Posterior vena cava (tissue), 2 donors: ENCODE measurements at places on chromosomes 3 and 15. TPM values are rescaled to one million over a fixed set of nuclear protein-coding genes. Genes with fewer than 3 reads are reported as not detected.

Gene NUSAP1
- total RNA-seq = 1.3 TPM

Gene ACVR2B
- total RNA-seq = 2.8 TPM

Gene FGF12
- total RNA-seq = 1.4 TPM

Gene MYRIP
- total RNA-seq = 6.7 TPM

Gene GPR171
- total RNA-seq = 0.83 TPM

Gene FOXB1
- not detected for total RNA-seq

Gene ACOX2
- 11.9 TPM for total RNA-seq

Gene ATP8B4
- 13.8 TPM for total RNA-seq

Gene CYP19A1
- 1.8 TPM for total RNA-seq

Gene TRNT1
- total RNA-seq = 23.2 TPM

Gene SLC28A1
- not detected for total RNA-seq

Gene NEK11
- total RNA-seq = 5.7 TPM

Gene HRH1
- 11.4 TPM for total RNA-seq

Gene CLSTN2
- total RNA-seq = 28.0 TPM

Gene KCNMB3
- 2.7 TPM for total RNA-seq

Gene SETMAR
- 25.8 TPM for total RNA-seq

Gene LRTM1
- not detected for total RNA-seq

Gene CLDN11
- 26.5 TPM for total RNA-seq

Gene C3orf20
- total RNA-seq = 0.10 TPM

Gene SLC12A1
- total RNA-seq = not detected

Gene MST1R
- total RNA-seq = 1.4 TPM

Gene C15orf40
- total RNA-seq = 13.0 TPM

Gene CA12
- 48.3 TPM for total RNA-seq

Gene GABRA5
- not detected for total RNA-seq

Gene LRCH3
- total RNA-seq = 67.5 TPM

Gene TRIM71
- not detected for total RNA-seq

Gene NUDT16
- 30.9 TPM for total RNA-seq

Gene TMOD3
- total RNA-seq = 44.4 TPM

Gene TRIM42
- not detected for total RNA-seq

Gene PIGZ
- 3.4 TPM for total RNA-seq

Gene LRRC31
- not detected for total RNA-seq

Gene ARNT2
- 3.7 TPM for total RNA-seq

Gene LDHAL6B
- not detected for total RNA-seq

Gene SCAANT1
- not detected for total RNA-seq

Gene MEGF11
- total RNA-seq = 0.05 TPM

Gene PTX3
- 84.0 TPM for total RNA-seq

Gene MESP2
- total RNA-seq = 0.32 TPM

Gene SLC9C1
- 1.4 TPM for total RNA-seq

Gene PAK6
- total RNA-seq = 0.38 TPM

Gene HTR3E
- not detected for total RNA-seq

Gene METTL6
- total RNA-seq = 10.6 TPM
